ENCODE measurements at places on chromosomes 11 and 22.

GRCh38 chr22:46150655-46151477 lies 540 bp downstream of the PPARA start:
- DNase-seq, result peak; percentile 48

GRCh38 chr22:42190274-42190673 lies 59.7 kb upstream of the CYP2D6 start:
- no peak for DNase-seq

DNA sequence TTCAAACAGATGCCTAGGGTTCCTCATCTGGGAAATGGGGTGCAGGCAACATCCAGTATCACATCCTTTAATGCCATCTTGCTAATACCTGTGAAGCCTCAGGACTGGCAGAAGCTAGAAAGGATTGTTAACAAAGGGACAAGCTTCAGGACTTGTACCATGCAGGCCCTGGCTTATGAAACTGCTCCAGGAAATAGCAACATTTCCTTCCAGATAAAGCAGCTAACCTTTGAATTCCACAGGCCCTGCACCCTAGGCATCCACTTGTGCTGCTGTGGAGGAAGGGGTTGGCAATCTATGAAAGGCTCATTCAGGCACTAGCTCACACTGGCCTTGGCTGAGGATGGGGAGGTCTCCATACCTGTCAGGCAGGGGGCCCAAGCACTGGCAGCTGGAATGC lies 87.2 kb downstream of the BTBD10 start:
- DNase-seq, result no peak

DNA sequence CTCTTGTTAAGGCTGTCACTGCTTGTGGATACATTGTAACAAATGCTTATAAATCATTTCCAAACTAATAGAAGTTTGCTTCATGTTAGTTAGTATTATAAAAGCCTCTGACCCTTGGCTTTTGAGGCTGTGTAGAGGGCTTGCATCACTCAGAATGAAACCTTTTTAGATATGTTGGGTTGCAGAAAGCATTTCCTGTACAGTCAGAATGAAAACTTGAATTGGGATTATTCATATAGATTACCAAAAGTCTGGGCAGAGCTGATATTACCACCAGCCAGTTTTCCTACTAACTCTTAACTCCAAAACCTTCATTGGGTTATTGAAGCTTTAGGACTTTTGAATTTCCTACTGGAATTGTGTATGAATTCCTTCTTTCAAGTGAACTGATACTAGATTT lies 12.0 kb downstream of the KMT2A start:
- DNase-seq, result no peak

DNA sequence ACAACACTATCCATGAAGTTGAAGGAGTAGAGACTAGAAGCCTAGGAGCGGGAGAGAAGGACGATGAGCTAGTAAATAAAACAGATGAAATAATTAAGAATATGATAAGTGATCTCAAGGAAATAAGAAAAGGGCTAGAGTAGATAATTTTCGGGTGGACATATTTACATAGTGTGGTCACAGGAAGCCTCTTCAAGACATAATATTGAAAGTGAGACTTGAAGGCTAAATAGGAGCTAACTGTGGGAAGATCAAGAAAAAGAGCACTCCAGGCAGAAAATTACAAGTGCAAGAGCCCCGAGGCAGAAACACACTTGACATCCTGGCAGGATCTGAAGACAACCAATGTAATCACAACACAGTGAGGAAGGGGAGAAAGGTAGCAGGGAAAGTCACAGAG lies 11.9 kb upstream of the PPFIBP2 start:
- no peak for DNase-seq

- DNase-seq, result no peak
Measured at GRCh38 chr11:77020734-77021133, 13.5 kb upstream of the B3GNT6 start.

- no peak for DNase-seq
Measured at GRCh38 chr11:129652835-129653234, 162.8 kb upstream of the TMEM45B start.

DNA sequence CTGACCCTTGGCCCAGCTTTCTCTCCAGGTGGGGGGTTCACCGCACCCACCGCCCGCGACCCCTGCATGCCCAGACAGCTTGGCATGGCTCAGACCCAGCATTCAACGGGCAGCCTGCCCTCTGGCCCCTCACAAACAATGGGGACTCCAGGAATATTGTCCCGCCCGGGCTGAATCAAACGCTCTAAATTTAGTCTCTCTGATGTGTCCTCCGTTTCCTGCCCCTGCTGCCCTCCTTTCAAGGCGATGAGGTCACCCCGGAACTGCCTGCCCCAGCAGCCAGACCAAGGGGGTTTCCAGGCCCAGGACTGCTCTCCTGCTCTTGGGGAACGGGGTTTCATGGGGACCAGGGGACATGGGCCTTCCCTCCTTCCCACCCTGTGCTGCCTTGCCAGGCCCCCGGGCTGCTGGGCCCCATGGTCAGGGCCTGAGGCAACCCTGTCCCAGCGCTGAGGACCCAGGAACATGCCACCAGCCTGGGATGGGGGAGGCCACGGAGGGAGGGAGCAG lies 10.1 kb upstream of the PDGFB start:
- no peak for DNase-seq

- DNase-seq, result no peak
Measured at GRCh38 chr22:37489983-37490382, 3.8 kb upstream of the MFNG start.

GRCh38 chr11:61960532-61960931 lies 6.9 kb downstream of the FTH1 start:
- DNase-seq, result no peak

All from stimulated activated CD4-positive, alpha-beta T cell treated with anti-CD3 and anti-CD28 coated beads, TNF-alpha, amount 100 ng/mL, for 24 hours (primary cell).